HFFc6 (cell line): ENCODE measurements at places on chromosomes 11 and 22. TPM values are rescaled to one million over a fixed set of nuclear protein-coding genes. Genes with fewer than 3 reads are reported as not detected.

CHRDL2 gene
- not detected in 3 replicates for total RNA-seq

INSC gene
- 0.26 to 0.34 TPM (median 0.32 TPM) in 3 replicates for total RNA-seq

PNPLA3 gene
- total RNA-seq, result 3.0 to 7.2 TPM (median 6.1 TPM) in 3 replicates

MMP11 gene
- 1.8 and 2.0 TPM in 2 replicates for total RNA-seq

OR8B12 gene
- total RNA-seq, result not detected in 2 replicates

ESAM gene
- 0.14 to 0.30 TPM in 2 of 3 replicates, not detected in the other for total RNA-seq

PACSIN3 gene
- 10.3 to 24.3 TPM (median 13.0 TPM) in 3 replicates for total RNA-seq
